ENCODE measurements at places on chromosomes 16 and 17.

GRCh38 chr17:13576661-13577526 is 24.8 kb downstream of the HS3ST3A1 start:
- DNase-seq: no peak

DNA sequence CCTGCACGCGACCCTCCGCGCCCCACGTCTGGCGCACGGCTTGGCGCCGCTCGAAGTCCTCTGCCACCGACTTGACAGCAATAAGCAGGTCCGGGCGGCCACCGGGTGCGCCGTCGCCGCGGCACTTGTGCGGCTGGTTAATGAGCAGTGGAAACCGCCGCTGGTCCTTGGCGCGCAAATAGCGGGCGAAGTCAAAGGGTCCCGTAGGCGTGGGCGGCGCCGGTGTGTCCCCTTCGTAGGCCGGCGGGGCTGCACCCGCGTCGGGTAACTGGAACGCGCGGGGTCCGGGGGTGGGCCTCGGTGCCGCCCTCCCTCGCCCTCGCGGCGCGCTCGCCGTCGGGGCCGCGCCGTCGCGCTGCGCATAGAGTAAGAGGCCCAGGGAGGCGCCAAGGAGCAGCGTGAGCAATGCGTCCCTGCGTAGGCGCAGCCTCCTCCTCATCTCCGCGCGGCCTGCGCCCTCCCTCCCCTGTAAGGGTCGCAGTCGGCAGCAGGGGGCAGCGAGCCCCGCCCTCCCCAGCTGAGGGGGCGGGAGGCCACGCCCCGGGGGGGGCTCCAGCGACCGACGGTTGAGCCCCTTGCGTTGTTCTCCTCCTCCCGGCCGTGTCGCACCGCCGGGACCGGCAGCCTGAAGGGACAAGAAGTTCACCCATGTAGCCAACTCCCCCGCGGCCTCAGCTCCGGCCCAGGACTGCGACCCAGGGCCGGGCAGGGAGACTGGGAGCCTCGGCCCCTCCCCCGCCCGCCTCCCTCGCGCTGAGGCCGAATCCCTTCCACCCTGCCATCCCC is 558 bp downstream of the B3GNT9 start:
- DNase-seq: no peak

GRCh38 chr17:7922269-7922844 is 6.3 kb upstream of the RNF227 start:
- DNase-seq: no peak

DNA sequence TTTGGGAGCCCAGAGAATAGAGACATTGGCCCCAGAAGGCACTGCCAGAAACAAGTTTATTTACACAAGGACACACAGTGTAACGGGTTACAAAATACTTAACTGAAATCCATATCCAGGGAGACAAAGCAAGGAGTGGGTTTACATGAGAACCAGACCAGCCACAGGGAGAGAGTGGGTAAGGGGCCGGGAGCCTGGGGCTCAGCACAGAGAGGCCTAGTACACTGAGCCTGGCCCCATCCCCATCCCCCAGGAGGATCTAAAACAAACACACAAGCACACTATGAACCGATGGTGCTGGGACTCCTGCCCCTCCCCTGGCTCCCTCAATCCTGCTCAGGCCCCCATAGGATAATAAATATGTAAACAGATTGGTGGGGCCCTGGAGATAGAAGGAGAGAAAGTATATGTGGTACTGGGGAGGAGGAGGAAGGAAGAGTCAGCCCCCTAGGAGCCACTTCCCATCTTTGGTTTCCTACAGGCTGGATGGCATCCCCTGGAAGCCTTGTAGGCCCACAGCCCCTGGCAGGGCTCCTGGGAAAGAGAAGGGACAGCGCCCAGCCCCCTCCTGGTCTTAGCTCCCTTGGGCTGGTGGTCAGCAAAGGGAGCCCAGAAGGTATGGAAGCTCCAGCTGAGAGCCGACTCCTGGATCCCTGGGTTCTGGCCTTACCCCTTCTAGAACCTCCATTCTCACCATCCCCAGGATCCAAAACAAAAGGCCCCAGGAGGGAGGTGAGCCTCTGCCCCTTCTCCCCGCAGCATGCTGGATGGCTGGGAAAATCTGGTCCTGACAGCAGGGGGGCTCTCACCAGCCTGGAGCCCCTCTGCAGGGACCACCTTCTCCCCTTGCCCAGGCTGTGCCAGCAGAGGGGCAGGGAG is 6.4 kb downstream of the G6PC3 start:
- DNase-seq: no peak

- DNase-seq: no peak
Observed at GRCh38 chr17:30344283-30345088, 10.6 kb upstream of the TMIGD1 start.

GRCh38 chr17:57553526-57553925 is 191.6 kb downstream of the CCDC182 start:
- no peak for DNase-seq
